Mesothelial cell of epicardium (in vitro differentiated cells): ENCODE measurements at places on chromosomes 2 and 18. TPM values are rescaled to one million over a fixed set of nuclear protein-coding genes. Genes with fewer than 3 reads are reported as not detected.

- DNase-seq = no peak
- peaks cover 7% of the 10 kb centered on the region for H3K27me3 ChIP-seq
- no peak overlapping the region for H3K27ac ChIP-seq
- no peak overlapping the region for H3K4me3 ChIP-seq
Observed at GRCh38 chr2:228355897-228356296, 174.4 kb upstream of the SPHKAP start.

DNA sequence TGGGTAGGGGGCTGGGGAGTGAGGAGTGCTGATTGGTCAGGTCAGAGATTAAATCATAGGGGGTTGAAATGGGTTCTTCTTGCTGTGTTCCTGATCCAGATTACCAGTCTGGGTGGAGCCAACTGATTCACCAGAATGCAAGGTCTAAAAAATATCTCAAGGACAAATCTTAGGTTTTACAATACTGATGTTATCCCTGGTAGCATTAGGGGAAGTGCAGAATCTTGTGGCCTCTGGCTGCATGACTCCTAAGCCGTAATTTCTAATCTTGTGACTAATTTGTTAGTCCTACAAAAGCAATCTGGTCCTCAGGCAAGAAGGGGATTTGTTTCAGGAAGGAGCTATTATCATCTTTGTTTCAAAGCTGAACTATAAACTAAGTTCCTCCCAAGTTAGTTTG is 289.2 kb upstream of the KYNU start:
- H3K27ac ChIP-seq = no peak overlapping the region
- H3K27me3 ChIP-seq = no peaks in the 10 kb centered on the region
- H3K4me1 ChIP-seq = no peaks in the 10 kb centered on the region

- no peak overlapping the region for H3K4me3 ChIP-seq
- H3K4me1 ChIP-seq = peaks cover 18% of the 10 kb centered on the region
- DNase-seq = no peak
- no peaks in the 10 kb centered on the region for H3K27me3 ChIP-seq
- H3K27ac ChIP-seq = no peak overlapping the region
- H3K36me3 ChIP-seq = no peaks in the 10 kb centered on the region
Observed at GRCh38 chr2:213766062-213766461, 481.8 kb downstream of the SPAG16 start.

- DNase-seq = no peak
- H3K27me3 ChIP-seq = peaks cover 16% of the 10 kb centered on the region
- H3K36me3 ChIP-seq = no peaks in the 10 kb centered on the region
- H3K4me3 ChIP-seq = no peak overlapping the region
- no peak overlapping the region for H3K27ac ChIP-seq
- no peaks in the 10 kb centered on the region for H3K4me1 ChIP-seq
Observed at GRCh38 chr2:192327576-192327975, 132.8 kb upstream of the TMEFF2 start.

- H3K4me3 ChIP-seq = no peak overlapping the region
- no peaks in the 10 kb centered on the region for H3K27me3 ChIP-seq
- peaks cover 17% of the 10 kb centered on the region for H3K36me3 ChIP-seq
- no peak overlapping the region for H3K27ac ChIP-seq
- no peak for DNase-seq
Observed at GRCh38 chr2:200575957-200576356, 9.9 kb upstream of the AOX1 start.

The IL18RAP gene
- not detected in 3 replicates for total RNA-seq

DNA sequence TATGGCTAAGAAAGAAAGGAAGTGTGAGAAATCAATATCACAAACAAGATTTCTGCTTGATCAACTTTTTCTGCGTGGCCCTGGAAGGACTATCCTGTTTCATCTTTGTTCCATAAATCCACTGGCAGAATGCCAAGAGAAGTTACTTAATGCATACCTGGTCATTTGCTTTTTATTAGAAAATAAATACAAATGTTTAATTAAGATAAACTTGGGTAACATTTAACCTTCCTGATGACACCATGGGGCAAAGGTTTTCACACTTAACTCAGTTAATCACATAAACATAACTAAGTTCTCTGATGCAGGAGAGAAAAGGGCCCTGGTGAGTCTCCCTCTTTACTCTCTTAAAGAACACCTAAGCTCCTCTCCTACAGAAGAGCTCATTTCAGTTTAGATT is 203.3 kb downstream of the AFF3 start:
- no peak overlapping the region for H3K27ac ChIP-seq
- H3K4me3 ChIP-seq = no peak overlapping the region
- H3K4me1 ChIP-seq = peaks cover 2% of the 10 kb centered on the region

GRCh38 chr2:150889141-150889540 is 372.5 kb downstream of the RBM43 start:
- H3K27me3 ChIP-seq = no peaks in the 10 kb centered on the region
- H3K27ac ChIP-seq = no peak overlapping the region
- no peaks in the 10 kb centered on the region for H3K36me3 ChIP-seq
- H3K4me1 ChIP-seq = peaks cover 8% of the 10 kb centered on the region
- H3K4me3 ChIP-seq = no peak overlapping the region
- DNase-seq = no peak

The TUBA3E gene
- total RNA-seq = not detected in 3 replicates

The UGT1A5 gene
- total RNA-seq = not detected in 3 replicates

GRCh38 chr2:216652566-216652965 is 19.3 kb downstream of the IGFBP2 start:
- H3K4me1 ChIP-seq = peaks cover 17% of the 10 kb centered on the region
- peak overlapping the region; percentile 76 for H3K27ac ChIP-seq
- DNase-seq = no peak
- H3K4me3 ChIP-seq = no peak overlapping the region

GRCh38 chr2:24010477-24011249 is 778 bp downstream of the MFSD2B start:
- H3K4me3 ChIP-seq = no peak overlapping the region
- peaks cover 2% of the 10 kb centered on the region for H3K36me3 ChIP-seq
- DNase-seq = no peak
- no peak overlapping the region for H3K27ac ChIP-seq
- H3K27me3 ChIP-seq = peaks cover 34% of the 10 kb centered on the region
- H3K4me1 ChIP-seq = peaks cover 8% of the 10 kb centered on the region

GRCh38 chr2:40955042-40955441 is 503.2 kb upstream of the SLC8A1 start:
- no peaks in the 10 kb centered on the region for H3K27me3 ChIP-seq
- H3K4me3 ChIP-seq = no peak overlapping the region
- H3K36me3 ChIP-seq = no peaks in the 10 kb centered on the region
- no peak overlapping the region for H3K27ac ChIP-seq
- no peak for DNase-seq
- H3K4me1 ChIP-seq = peaks cover 5% of the 10 kb centered on the region

DNA sequence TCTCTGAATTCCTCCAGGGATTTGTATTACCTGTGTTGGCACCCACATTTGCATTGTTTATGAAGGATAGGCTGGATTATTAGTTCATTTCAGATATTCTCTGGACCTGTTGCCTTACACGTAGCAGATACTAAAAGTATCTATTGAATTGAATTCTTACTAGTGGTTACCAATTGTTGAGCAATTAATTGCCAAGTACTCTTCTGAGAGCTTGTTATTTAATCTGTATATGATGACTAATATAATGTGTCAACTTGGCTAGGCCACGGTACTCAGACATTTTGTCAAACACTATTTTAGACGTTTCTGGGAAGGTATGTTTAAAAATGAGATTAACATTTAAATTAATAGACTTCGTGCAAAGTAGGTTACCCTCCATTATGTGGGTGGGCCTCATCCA is 2.5 kb upstream of the SPP2 start:
- H3K4me1 ChIP-seq = no peaks in the 10 kb centered on the region
- DNase-seq = no peak
- no peaks in the 10 kb centered on the region for H3K36me3 ChIP-seq

- DNase-seq = no peak
- peaks cover 1% of the 10 kb centered on the region for H3K27me3 ChIP-seq
- H3K27ac ChIP-seq = no peak overlapping the region
- no peak overlapping the region for H3K4me3 ChIP-seq
Observed at GRCh38 chr2:219287580-219288265, 8.6 kb downstream of the DNAJB2 start.

- peaks cover 10% of the 10 kb centered on the region for H3K4me1 ChIP-seq
- no peak overlapping the region for H3K4me3 ChIP-seq
- no peak for DNase-seq
- H3K27me3 ChIP-seq = peaks cover 20% of the 10 kb centered on the region
Observed at GRCh38 chr2:45130736-45131135, 121.5 kb upstream of the SIX2 start.

The LBX2 gene
- 0.86 to 1.1 TPM (median 0.89 TPM) in 3 replicates for total RNA-seq

The SYT4 gene
- 0.74 to 1.2 TPM (median 1.0 TPM) in 3 replicates for total RNA-seq

DNA sequence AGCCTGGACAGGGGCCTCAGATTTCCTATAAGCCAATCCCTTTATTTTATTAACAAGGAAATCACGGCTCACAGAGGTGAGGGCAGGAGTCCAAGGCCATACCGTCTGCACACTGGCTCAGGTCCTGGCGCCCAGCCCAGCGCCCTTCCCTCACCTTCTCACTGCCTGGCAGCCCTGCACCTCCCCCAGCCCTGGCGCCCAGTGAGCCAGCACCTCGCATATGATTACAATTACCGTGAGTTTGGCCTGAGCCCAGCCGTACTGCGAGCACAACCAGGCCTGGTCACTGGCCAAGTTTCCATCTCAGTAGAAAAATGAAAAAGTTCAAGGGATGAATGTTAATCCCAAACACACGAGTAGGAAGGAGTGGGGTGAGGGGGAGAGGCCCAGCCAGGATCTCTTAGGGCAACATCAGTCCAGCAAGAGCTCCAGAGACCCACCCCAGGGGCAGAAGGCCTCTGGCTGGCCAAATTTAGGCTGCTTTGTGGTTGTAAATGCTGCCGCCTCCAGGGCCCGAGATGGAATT is 68.4 kb downstream of the MCFD2 start:
- H3K4me1 ChIP-seq = peaks cover 63% of the 10 kb centered on the region
- no peaks in the 10 kb centered on the region for H3K27me3 ChIP-seq
- peak; percentile 78 for DNase-seq
- H3K4me3 ChIP-seq = no peak overlapping the region

DNA sequence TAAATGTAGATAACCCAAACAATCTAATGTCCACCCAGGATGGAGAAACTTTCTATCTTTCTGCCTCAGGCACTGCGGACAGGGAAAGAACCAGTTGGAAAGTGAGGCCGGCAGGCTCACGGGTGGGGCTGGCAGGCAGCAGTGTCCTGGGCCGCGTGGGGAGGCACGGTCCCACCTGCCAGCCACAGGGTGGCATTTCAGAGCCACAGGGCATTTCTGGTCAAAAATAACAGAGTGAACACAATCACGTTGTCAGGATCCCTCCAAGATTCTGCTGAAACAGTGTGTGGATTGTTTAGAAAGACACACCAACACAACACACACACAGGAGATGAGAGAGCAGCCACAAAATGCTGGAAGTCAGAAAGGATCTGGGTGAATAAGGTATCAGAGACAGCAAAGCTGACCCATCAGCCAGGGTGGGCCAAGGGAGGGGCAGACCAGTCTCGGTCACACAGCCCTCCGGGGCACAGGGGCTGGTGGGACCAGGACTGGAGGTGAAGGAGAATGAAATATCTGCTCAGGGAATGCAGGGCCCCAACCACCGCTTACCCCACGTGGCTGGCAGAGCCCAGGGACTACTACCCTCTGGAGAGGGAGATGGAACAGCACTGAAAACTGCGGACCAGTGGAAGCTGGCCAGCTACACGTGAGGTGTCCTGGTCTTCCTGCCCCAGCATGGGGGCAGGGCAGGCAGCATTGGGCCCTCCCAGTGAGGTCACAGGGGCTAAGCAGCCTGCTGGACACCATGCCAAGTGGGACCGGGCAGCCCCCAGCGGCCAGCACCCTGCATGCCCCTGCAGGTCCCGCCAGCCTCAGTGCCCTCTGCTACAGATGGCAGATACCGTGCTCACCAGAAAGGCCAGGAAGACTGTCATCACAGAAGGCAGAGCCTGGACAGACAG is 173.9 kb downstream of the HDAC4 start:
- peak overlapping the region; percentile 97 for H3K27ac ChIP-seq
- DNase-seq = no peak
- H3K27me3 ChIP-seq = no peaks in the 10 kb centered on the region
- no peaks in the 10 kb centered on the region for H3K36me3 ChIP-seq

GRCh38 chr18:58231930-58232329 is 187.9 kb downstream of the NEDD4L start:
- H3K36me3 ChIP-seq = peaks cover 17% of the 10 kb centered on the region
- no peaks in the 10 kb centered on the region for H3K27me3 ChIP-seq
- no peak overlapping the region for H3K4me3 ChIP-seq
- no peak for DNase-seq
- no peak overlapping the region for H3K27ac ChIP-seq

The CRYBA2 gene
- not detected in 3 replicates for total RNA-seq

GRCh38 chr2:163723881-163724280 is 11.9 kb downstream of the FIGN start:
- DNase-seq = no peak
- H3K27me3 ChIP-seq = no peaks in the 10 kb centered on the region
- H3K4me3 ChIP-seq = no peak overlapping the region
- no peaks in the 10 kb centered on the region for H3K36me3 ChIP-seq
- peaks cover 12% of the 10 kb centered on the region for H3K4me1 ChIP-seq
- no peak overlapping the region for H3K27ac ChIP-seq

GRCh38 chr2:3217646-3218045 is 160.0 kb downstream of the EIPR1 start:
- H3K4me3 ChIP-seq = no peak overlapping the region
- no peak overlapping the region for H3K27ac ChIP-seq
- H3K4me1 ChIP-seq = no peaks in the 10 kb centered on the region
- H3K27me3 ChIP-seq = no peaks in the 10 kb centered on the region
- DNase-seq = no peak
